ENCODE measurements at places on chromosomes 11 and 22. TPM values are rescaled to one million over a fixed set of nuclear protein-coding genes. Genes with fewer than 3 reads are reported as not detected.

The SLC22A6 gene
- 29.4 TPM for polyA plus RNA-seq

- no peak for DNase-seq
Measured at GRCh38 chr11:125275905-125276618, 111.5 kb downstream of the PKNOX2 start.

- no peak for DNase-seq
Measured at GRCh38 chr22:25815561-25815960, 73.6 kb downstream of the MYO18B start.

DNA sequence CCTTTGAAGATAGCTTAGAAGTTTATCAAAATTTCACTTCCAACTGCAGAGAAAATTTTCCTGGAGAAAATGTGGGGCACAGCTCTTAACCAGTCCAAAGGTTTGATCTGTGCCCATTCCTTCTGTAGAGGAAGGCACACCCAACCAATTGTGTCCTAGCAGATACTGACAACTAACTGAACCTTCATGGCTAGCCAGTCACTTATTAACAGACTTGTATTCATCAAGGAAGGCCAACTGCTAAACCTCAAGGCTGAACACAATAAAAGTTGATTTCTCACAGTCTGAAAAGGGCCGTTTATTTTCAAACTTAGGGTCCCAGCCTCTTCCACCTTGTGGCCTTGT, 19.5 kb downstream of the SYT13 start:
- DNase-seq = no peak

DNA sequence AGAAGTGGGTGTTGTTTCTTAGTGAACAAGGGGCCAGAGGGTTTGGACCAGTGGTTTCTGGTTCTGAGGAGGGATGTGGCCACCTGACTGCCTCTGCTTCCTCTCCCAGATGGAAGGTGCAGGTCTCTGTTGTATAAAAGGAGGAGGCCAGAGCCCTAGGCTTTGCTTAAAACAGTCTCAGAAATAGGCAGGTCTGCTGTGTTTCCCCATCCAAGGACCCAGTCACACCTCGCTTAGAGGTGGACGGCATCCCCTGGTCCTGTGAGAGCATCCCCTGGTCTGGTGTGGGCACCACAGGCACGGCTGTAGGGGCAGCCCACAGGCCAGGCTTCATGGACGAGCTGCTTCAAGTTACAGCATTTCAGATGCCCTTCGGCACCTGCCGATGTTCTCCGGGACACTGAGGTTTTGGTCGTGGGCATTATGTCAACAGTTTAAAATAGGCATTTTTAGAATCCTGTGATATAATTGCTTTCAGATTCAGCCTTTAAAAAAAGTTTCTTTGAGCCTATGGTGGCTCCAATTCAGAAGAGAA, 45.7 kb upstream of the SHANK2 start:
- no peak for DNase-seq

GRCh38 chr11:36501236-36501635, 8.8 kb downstream of the TRAF6 start:
- no peak for DNase-seq

The NLRP10 gene
- polyA plus RNA-seq = 0.05 TPM

DNA sequence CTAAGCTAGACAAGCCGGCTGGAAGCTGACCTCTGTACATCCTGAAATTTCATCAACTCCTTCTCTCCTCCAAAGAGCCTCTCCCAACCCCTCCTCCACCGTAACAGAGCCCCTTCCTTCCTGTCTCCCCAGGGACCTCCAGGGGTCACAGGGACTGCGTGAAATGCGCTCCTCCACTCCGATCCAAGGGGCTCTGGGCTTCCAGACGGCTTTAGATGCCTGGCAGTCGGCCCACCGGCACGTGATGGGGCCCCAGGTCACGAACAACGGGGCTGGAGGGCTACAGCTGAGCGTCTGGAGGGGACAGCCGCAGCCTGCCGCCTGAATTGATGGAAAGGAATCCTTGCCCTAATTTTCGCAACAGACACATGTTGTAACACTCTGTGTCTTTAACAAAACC, 264.1 kb downstream of the MN1 start:
- peak; percentile 46 for DNase-seq

- no peak for DNase-seq
Measured at GRCh38 chr11:76238551-76238950, 32.2 kb upstream of the WNT11 start.

The ARHGAP8 gene
- polyA plus RNA-seq = 44.4 TPM

All from left kidney (tissue), 8 donors.